ENCODE measurements at places on chromosomes 7 and 10.

DNA sequence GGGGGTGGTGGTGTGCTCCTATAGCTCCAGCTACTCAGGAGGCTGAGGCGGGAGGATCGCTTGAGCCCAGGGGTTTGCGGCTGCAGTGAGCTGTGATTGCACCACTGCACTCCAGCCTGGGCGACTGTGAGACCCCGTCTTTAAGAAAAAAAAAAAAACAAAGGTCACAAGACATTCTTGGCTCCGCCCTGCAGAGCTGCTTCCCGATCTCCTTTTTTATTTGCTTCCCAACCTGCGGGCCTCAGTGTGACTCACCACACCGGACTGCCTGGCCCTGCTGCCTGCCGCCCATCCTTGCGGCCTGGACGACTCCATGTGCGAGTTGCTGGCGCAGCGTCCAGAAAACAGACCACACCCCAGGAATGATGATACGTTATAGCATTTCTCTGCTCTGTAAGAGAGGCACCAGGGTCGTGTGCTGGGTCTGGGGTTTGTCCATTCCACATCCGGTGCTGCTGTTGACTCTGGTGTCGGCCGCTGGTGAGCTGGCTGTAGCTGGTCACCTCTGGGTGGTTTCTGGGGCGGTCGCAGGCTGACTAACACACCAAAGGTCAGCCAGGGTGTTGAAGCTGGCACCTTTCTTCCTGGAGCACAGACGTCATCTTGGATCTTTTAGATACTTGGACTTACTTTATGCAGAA, 123.6 kb downstream of the TCF7L2 start:
- peak; percentile 77 for DNase-seq

GRCh38 chr7:81187753-81188152, 268.9 kb upstream of the SEMA3C start:
- peak; percentile 24 for DNase-seq

- no peak for DNase-seq
Observed at GRCh38 chr7:152572101-152572500, 103.8 kb downstream of the XRCC2 start.

DNA sequence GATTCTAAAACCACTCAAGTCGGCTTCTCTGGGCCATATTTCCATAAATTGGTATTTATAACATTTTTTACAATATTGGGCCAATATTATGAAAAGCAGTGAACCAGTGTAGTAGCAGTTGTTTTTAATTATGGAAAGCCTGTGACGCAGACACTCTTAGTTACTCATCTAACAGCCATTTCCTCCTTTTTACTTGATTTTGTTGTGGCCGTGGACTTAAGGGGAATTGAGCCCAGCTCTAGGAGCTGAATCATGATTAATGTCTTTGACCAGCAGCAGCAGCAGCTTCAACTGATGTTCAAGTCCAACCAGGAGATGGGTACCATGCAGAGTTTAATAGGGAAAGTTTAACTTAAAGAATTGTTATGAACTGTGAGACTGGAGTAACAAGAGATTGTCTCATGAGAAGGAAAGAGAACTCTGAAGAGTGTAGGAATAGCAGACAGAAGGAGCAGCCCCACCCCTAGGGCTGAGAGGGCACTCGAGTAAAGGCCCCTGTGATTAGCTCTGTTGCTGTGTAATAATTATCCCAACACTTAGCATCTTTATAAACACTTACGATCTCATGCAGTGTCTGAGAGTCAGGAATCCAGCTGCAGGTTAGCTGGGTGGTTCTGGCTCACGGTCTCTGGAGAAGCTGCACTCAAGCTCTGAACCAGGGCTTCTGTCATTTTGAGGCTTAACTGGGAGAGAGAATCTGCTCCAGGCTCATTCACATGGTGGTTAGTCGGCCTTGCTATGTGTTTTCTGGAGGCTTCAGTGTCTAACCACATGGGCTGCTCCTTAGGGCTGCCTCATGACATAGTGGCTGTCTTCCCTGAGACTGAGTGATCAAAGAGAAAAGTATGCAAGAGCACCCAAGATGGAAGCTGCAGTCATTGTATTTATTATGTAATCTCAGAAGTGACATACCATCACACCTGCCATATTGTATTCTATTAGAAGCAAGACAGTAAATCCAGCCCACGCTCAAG, 4.6 kb downstream of the LANCL2 start:
- no peak for DNase-seq

DNA sequence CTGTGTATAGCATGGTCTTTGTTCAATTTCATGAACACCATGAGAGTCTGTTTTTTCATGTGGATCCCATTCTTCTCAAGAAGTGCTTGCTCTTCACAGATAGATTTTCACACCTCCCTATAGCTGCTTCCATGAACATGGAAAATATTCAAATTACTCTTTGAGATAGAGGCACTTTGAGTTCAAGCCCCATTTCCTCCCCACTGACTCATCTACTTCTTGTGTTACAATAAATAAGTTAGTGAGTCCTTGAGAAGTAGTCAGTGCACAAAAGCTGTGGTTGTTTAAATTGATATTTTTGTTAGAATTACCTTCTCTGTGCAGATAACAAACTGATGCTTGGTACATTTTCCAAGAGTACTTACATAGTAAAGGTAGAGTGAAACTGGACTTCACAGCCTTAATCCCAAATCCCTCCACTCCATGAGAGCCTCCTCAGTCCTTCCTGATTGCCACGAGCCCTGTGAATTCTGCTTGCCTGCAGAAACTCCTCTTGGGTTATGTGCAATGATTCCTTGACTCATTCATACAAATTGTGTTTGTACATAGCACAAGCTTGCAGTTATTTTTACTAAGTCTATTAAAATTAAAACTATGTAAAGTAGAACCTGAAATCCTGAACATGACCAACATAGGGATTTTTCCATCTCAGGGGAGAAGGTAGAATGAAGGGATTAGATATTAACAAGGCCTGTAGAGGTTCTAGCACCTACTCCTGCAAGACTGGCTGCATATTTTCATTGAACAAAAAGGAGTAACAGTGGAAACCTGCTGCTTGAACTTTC, 496.2 kb downstream of the TNS3 start:
- no peak for DNase-seq

GRCh38 chr7:84123965-84124547, 70.5 kb downstream of the SEMA3A start:
- DNase-seq, result no peak

DNA sequence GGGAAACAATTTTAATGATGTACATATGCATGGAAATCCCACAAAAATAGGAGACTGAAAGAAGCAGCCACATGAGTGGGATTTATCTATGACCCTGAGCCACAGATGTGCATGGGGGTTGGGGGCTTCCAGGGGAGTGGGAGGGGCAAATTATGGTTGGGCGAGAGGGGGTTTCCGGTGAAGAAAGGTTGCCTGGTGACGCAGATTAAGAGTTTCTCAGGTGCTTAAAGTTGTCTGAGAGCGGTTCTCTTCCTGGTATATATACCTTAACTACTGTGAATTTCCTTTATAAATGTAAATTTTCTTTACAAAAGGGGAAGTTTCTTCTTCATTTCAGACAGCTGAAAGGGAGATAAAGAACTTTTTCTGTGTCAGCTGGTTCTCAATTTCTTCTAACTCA, 273.6 kb upstream of the PITRM1 start:
- no peak for DNase-seq

DNA sequence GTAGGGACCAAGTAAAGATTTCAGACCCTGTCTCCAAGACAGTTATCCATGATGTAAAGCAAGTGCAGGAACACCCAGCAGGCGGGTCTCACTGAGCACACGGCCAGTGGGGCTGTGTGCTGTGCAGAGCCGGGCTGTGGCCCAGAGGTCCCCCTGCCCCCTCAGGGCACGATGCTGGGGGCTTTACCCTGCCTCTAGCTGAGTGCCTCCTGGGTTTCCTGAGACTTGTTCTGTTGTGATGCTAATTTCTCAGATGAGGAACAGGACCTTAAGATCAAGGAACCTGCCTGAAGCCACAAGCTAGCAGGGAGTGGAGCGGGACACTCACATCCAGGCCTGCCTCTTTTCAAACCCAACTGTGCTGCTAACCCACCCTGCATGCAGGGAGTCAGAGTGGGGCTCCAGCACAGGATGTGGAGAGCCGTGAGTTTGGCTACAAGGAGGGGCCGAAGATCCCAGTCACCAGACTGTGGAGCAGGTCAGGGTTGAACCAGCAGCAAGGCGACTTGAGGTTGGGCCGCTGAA, 76.1 kb upstream of the LYZL2 start:
- no peak for DNase-seq

- peak; percentile 6 for DNase-seq
Observed at GRCh38 chr10:133458710-133459453, 5.1 kb downstream of the SCART1 start.

DNA sequence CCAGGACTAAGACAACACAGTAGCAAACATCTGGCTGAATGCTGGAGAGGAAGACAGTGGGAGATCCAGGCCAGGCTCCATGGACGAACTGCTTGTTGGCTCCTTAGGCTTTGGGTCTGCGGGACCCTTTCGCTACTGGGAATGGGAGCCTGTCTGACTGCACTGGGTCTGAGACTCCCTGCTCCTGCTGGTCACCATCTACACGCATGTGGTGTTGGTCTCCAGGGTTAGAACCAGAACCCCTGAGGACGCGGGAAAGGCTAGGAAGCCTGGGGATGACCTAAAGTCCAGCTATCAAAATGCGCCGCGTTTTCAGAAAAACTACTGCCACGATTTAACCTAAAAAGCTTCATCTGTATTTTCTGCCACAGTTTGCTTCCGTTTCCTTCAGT, 817 bp upstream of the DNAJB6 start:
- no peak for DNase-seq

GRCh38 chr7:155724327-155725005, 80.0 kb downstream of the RBM33 start:
- DNase-seq, result no peak

DNA sequence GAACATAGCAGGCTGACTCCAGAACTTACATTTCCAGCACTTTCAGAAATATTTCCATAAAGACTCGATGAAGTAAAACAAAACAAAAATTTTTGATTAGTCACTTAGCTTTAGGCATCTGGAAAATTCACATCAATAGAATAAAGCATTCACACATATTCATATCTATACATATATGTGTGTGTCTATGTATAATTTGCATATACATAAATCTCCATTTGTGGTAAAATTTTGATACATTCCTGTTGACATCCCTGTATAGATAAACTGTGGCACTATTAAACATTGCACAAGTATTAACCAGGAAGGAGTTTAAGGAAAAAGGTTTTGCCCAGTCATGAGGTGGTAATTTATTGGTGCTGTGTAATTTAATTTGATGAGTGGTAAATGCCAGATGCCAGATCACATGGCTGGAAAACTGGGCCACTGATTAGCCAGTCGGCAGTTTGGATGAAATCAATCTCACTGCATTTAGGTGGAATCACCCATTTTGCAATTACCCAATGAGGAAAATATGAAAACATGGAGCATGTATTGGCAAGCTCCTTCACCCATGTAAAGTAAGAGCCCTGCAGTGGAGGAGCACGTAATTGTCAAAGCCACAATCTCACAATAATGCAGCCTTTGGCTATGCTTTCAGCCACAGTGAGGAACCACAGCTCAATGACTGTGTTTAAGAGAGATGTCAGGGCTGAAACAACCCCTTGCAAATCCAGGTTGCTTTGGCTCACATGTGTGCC, 294.6 kb downstream of the RNLS start:
- peak; percentile 30 for DNase-seq

GRCh38 chr10:133280391-133281059, 3.9 kb upstream of the ADAM8 start:
- DNase-seq, result no peak

GRCh38 chr10:11831520-11831951, 8.4 kb downstream of the PROSER2 start:
- no peak for DNase-seq

- no peak for DNase-seq
Observed at GRCh38 chr10:96973809-96974747, 142.0 kb downstream of the LCOR start.

- no peak for DNase-seq
Observed at GRCh38 chr7:134946260-134946659, 40.0 kb upstream of the AGBL3 start.

DNA sequence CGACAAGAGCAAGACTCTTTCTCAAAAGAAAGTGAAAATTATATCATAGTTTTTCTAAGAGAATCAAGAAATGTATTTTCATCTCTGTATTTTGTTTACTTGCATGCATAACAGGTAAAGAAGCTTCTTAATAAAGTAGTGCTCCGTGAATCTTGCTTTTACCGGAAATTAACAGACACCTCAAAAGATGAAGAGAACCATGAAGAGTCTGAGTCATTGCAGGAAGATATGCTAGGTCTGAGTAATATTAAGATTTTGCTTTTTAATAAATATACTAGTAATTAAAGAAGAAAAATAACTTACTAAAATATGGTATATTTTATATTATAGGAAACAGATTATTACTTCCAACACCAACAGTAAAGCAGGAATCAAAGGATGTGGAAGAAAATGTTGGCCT, 39.5 kb upstream of the STOX1 start:
- no peak for DNase-seq

GRCh38 chr10:95464280-95464679, 96.9 kb downstream of the SORBS1 start:
- no peak for DNase-seq

DNA sequence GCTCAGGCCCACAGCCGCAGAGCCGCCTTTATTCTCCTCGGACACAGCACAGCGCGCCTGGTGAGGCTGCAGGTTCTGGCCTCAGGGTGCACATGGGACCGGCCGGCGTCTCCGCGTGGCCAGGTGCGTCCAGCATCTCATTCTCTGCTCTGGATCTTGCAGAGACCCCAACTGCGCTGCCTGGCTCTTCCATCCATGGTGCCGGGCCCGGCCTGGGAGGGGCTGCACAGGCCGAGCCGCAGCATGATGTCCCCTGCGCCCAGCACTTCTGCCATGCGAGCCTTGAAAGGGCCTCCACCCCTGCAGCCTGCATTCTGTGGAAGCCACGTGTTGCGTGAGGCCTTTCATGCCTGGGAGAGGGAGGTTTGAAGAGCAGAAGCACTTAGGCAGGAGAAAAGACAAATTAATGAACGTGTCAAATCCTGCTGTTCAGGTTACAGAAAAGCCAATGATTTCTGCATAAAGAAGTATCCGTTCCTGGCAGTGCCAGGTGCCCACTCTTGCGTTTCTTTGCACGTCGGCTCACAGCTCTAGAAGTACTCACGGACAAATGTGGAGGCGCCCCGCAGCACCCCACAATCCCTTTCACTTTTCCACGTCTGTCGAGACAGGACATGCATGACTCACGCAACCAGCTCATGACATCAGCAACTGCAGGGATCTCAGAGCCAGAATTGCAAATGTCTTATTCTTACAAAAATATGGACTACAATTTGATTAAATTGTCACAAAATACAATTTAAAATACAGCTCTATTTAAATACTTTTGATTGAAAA, 571.4 kb downstream of the DNAJB6 start:
- no peak for DNase-seq

DNA sequence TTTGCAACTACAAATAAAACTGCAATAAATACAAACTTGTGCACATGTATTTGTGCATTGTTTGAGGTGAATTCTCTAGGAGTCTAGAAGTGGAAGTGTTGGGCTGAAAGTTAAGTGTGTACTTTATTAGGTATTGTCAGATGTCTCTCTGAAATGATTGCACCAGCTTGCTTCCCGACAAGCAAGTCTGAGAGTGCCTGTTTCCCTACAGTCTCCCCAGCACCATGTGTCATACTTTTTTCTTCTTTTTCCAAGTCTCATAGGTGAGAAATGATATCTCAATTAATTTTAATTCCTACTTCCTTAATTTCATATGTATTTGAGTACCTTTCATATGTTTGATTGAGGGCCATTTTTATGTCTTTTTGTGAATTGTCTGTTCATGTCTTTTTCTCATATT, 336.2 kb downstream of the PAXIP1 start:
- no peak for DNase-seq

GRCh38 chr7:35697414-35698175, 2.7 kb upstream of the HERPUD2 start:
- DNase-seq, result no peak
